Jurkat, Clone E6-1 (cell line): ENCODE measurements at places on chromosomes 13 and 19.
A peak's percentile ranks its signal among the peaks of the same experiment; 100 is the strongest.

DNA sequence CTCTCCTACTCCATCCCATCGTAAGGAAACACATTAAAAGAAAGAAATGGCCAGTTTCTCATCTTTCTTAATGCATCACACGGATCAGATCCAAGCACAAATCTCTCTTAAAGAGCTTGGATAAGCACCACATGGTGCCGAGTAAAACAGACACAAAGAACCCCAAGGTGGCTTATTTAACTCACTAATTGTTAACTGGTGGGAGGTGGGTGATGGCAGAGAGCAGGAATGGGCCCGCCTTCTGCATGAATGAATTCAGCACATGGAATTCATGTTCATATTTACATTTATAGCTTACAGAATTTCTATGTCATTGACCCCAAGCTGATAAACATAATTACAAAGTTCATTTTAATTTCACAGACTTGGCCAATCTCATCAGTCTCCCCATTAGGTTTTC, 89.9 kb downstream of the MZT1 start:
- DNase-seq, result no peak

DNA sequence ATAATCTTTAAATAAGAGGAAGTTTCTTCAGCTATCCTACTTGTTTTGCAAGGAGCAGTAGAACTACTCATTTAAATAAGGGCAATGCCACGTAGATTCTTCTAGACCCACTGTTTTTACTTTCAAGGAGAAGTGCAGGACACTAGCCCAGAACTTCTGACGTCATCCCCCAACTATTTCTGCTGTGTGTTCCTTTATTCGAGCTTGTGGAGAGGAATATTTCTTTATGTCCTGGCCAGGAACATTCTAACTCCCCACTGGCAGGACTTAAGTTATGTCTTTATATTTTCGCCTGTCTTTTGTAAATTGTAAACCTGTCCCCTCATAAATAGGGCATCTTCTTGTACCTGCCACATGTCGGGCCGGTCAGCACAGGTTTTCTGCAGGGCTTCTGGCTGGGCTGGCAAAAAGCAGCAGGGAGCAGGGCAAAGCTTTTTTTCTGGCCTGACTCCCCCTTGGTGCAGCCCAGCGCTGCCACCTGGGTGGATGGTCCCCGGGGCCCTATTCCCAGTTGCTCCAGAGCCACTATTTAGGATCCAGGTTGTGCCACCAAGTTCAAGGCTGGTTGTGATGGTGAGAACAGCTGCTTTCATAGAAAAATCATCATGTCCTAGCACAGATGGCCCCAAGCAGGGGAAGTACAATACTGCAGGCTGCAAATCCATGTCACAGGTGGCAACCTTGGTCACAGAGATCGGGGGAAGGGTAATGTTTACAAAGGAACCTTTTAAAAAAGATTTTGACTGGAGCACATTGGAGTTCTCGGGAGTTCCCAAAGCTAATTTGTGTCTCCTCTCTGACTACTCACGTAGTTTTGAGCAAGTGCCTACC, 1.8 kb downstream of the MBNL2 start:
- peak; percentile 41 for DNase-seq

DNA sequence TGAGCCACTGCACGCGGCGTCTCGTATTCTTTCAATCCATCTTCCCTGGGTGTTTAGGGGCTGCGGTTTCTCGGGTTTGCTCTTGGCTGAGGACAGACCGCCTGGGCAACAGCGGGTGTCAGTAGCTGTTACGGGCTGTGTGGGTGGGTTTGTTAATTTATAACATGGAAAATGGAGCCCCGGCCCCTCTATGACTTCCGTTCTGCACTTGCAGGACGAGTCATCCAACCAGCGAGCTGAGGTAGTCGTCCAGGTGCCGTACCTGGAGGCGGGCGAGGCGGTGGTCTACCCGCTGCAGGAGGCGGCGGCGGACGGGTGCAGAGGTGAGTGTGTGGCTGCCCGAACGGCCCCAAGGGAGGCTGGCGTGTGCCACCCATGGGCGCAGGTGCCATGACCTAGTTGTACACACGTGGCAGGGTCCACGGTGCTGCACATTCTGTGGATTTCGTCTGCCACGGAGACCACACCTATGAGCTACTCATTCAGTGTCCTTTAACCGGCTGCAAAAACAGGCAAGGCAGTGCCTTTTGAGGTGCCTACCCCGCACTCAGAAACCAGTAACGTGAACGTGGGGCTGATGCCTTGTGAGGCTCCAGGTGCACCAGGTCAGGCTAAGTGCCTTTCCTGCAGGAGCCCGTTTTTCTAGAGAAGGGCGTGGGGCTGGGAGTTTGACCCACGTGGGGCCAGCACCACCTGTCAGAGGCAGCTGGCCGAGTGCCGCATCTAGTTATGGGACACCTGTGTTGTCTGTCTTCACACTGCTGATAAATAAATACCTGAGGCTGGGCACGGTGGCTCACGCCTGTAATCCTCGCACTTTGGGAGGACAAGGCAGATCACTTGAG, 10.9 kb downstream of the POLR2E start:
- DNase-seq, result no peak

DNA sequence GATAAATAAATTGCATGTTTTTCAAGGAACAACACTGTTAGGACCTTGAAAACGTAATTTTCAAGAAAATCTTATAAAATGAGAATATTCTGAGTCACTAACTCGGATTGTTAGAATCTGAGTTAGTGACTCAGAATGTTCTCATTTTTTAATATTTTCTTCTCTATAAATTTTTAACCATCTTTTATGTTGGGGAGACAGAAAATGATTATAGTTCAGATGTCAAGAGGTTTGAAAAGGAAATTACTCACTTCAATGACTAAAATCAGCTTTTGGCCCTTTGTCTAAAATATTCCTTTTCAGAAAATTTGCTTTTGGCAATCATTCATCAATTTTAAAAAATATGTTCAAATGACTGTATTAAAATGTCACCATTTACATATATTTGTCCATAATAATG, 264.2 kb upstream of the EDNRB start:
- DNase-seq, result no peak
